ENCODE measurements at places on chromosomes 16 and 17.
A peak's percentile ranks its signal among the peaks of the same experiment; 100 is the strongest.

GRCh38 chr16:59144841-59145240, 410.7 kb upstream of the GOT2 start:
- no peak for DNase-seq

GRCh38 chr16:14125708-14126107, 54.6 kb downstream of the MRTFB start:
- no peak for DNase-seq

GRCh38 chr17:39735882-39736281, 1.9 kb upstream of the GRB7 start:
- DNase-seq = no peak

DNA sequence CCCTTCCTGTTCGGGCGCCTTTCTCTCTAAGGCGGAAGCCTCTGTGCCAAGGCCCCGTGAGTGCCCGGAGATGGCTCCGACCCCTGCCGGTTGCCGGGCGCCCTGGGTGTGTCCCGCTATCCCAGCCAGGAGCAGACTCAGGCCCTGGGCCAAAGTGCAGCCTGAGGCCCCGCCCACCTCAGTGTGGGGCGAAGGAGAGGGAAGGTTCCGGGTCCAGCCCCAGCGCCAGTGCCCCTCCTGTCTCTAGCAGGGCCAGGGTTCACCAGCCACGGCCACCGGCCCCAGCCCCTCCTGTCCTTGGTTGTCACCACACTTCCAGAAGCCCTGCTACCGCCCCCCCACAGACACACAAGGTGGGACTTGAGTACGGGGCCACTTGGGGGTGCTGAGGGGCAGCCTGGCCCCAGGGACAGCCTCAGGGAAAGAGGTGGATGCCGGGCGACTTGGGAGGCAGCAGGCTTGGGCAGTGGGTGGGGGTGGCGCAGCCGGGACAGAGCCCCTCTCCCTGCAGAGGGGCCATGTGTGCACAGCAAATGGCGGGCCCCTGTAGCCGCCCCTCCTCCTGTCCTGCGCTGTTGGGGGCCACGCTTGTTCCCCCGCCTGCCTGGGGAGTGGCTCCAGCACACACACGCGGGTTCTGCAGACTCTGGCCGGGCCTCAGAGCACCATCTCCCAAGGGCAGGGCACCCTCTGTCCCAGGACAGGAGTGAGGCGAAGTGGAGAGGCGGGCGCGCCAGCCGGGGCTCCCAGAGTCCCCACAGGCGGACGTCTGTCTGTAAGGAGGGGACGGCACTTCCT, 6.0 kb downstream of the C1QTNF8 start:
- no peak for DNase-seq

GRCh38 chr16:89114159-89114981, 20.7 kb downstream of the ACSF3 start:
- peak; percentile 31 for DNase-seq
